Ovary (tissue), 10 donors: ENCODE measurements at places on chromosomes 5 and 9.
A peak's percentile ranks its signal among the peaks of the same experiment; 100 is the strongest.

DNA sequence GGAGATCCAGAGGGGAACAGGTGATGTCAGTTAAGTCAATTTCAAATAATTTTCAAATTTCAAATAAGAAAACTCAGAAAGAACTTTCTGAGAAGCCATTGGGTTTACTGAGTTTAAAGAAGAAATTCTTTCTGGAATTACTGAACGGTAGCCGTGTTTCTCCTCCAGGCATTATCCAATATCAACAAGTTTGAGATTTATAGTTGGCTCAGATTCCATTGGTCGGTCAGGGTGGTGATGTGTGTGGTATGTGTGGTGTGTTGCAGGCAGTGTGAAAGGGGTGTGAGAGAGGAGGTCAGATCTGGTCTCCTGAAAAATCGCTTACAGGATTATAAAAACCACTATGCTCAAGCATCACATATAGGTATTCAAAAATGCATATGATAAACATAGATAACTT lies 60.1 kb downstream of the PDE4D start:
- DNase-seq: no peak

- no peak for DNase-seq
Observed at GRCh38 chr5:156716591-156717380, 133.3 kb upstream of the PPP1R2B start.

DNA sequence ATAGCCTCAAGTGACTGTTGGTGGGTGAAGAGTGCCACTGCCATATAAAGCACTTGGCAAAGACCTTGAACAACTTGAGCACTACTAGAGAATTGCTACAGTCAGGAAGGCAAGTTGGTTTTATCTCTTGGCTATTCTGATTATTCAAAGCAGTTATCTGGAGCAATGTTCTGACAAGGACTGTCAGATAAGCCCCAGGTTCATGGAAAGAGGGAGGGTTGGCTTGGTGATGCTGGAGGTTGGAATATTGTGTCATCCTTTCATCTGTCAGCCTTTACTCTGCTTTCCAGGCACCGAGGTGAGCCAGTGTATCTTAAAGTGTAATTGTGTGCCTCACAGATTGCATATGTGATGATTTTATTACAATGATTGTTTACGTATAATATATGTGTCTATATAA lies 548.4 kb upstream of the ZNF608 start:
- DNase-seq: no peak

GRCh38 chr5:179343719-179344430 lies 1.4 kb downstream of the ADAMTS2 start:
- DNase-seq: peak; percentile 77

- DNase-seq: no peak
Observed at GRCh38 chr9:90504486-90504885, 138.1 kb downstream of the DIRAS2 start.

DNA sequence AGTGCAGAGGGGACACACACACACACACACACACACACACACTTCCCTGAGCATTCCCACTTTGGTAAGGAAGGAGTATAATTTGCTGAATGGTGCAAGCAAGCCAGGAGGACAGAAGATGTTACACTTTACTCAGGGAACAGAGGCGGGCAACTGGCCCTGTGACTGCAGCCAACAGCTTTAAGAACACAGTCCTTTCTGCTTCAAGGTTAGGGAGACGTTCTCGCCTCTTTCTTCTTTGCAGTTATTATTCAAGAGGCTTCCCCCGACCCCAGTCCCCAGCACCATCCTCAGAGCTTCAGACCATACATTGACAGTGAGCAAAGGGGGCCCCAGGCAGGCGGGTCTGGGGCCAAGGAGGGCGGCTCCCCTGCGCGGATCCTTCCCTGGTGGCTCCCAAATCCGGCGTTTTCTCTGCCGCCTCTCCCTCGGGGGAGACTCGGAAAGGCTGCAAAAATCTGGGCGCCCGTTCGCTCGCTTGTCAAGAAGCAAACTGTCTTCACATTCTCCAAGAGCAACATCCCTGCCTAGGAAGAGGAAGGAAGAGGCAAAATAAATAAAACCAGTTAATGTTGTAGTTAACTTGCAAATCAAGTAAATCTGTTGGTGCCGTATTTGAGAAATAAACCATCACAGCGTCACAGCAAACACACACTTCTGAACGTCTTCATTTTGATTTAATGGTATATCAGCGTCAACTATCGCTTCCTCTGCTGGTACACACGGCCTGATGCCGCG lies 3.8 kb upstream of the LHX2 start:
- no peak for DNase-seq

DNA sequence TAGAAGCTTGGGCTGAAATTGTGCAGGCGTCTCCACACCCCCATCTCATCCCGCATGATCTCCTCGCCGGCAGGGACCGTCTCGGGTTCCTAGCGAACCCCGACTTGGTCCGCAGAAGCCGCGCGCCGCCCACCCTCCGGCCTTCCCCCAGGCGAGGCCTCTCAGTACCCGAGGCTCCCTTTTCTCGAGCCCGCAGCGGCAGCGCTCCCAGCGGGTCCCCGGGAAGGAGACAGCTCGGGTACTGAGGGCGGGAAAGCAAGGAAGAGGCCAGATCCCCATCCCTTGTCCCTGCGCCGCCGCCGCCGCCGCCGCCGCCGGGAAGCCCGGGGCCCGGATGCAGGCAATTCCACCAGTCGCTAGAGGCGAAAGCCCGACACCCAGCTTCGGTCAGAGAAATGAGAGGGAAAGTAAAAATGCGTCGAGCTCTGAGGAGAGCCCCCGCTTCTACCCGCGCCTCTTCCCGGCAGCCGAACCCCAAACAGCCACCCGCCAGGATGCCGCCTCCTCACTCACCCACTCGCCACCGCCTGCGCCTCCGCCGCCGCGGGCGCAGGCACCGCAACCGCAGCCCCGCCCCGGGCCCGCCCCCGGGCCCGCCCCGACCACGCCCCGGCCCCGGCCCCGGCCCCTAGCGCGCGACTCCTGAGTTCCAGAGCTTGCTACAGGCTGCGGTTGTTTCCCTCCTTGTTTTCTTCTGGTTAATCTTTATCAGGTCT lies at the start of gene C9orf72:
Gene C9orf72 (minus strand): TSS at position 564 of the 716 bp plus-strand sequence. CDS start 6,361 bp downstream, outside the sequence.
- peak; percentile 89 for DNase-seq

- no peak for DNase-seq
Observed at GRCh38 chr5:32505756-32506155, 61.2 kb upstream of the ZFR start.

DNA sequence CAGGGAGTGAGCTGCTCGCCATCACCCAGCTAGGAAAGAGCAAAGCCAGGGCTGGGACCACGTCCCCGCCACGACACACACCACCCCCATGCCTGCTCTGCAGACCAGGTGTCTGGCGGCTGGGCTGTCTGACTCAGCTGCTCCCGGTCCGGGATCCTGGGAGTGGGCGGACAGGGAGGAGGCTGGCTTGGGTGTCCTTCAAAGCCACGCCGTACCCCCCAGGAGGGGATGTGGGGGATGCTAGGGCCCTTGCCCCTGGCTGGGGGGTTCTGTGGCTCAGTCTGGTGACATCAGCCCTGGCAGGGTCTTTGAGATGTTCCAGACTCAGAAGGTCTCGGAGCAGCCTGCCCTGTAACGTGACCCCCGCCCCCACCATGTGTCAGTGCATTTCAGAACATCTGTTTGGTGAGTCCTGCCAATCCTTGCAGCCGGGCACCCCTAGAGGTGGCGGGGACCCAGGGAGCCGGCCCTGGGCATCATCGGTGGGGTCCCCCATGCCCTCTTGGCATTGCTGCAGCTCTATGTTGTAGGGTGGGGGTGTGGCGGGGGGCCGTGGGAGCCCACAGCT lies 62.3 kb downstream of the HMCN2 start:
- peak; percentile 52 for DNase-seq

- DNase-seq: peak; percentile 85
Observed at GRCh38 chr5:43040287-43041098, at the start of gene ANXA2R. ANXA2R (minus strand) TSS chr5:43040319; CDS start chr5:43040046, 273 bp downstream.

- no peak for DNase-seq
Observed at GRCh38 chr9:21590058-21590996, 108.2 kb upstream of the IFNE start.

- DNase-seq: no peak
Observed at GRCh38 chr5:126868338-126869004, 91.5 kb downstream of the LMNB1 start.

GRCh38 chr9:7094052-7094451 lies 336.3 kb downstream of the KDM4C start:
- DNase-seq: no peak

GRCh38 chr5:154923441-154924430 lies 14.3 kb downstream of the GEMIN5 start:
- DNase-seq: no peak

GRCh38 chr5:53445569-53445968 lies 34.9 kb upstream of the FST start:
- no peak for DNase-seq

DNA sequence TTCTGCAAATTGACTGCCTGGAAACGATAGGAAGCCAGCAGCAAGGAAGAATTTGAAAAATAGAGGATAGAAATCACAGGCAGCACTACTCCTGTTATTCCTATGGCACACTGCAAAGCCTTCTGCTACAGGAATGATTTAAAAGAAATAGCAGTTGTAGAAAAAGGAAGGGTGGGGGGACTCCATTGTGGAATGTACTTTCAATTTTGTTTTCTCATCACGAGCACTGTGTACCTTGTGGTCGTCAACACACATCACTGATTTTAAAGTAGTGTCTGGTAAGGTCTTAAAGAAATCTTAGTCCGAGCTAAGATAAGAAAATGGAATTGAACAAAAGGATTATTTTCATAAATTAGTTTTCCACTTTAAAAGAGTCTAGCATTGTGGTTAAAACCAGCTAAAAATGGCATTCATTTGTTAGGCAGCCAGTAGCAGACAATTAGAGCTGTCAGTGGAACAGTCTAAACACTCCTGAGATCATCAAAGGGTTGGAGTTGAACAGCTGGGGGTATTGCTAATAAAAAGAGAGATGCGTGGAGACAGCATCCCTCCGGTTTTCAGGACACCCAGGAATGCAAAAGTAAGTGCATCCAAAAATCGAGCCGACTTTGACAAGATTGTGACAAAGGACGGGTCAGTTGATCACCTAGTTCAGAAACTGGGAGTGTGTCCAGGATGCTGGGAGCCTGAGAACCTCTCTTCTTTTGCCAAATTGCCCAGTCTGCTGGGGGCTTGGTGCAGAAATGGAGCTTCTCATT lies 97.8 kb upstream of the WWC1 start:
- DNase-seq: no peak

- DNase-seq: no peak
Observed at GRCh38 chr5:173645890-173646574, 29.6 kb upstream of the BOD1 start.

GRCh38 chr5:179553875-179554274 lies 3.5 kb downstream of the RUFY1 start:
- DNase-seq: no peak

GRCh38 chr9:101387871-101388506 lies 3.2 kb upstream of the BAAT start:
- DNase-seq: no peak

DNA sequence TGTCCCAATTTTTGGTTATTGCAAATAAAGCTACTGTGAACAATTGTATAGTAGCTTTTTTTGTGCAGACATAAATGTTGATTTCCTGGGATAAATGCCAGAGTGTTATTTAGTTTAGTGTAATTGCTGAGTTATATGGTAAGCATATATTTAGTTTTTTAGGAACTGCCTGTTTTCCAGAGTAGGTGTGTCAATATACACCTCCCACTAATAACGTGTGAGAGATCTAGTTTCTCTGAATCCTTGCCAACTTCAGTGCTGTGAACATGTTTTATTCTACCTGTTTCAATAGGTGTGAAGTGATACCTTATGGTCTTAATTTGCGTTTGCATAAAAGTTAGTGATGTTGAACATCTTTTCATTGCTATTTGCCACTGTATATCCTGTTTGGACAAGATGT lies 9.1 kb upstream of the OR2S2 start:
- no peak for DNase-seq
